ENCODE measurements at places on chromosomes 4 and X. TPM values are rescaled to one million over a fixed set of nuclear protein-coding genes. Genes with fewer than 3 reads are reported as not detected.

- no peak for DNase-seq
Observed at GRCh38 chr4:48137846-48138245, 3.8 kb upstream of the TXK start.

DNA sequence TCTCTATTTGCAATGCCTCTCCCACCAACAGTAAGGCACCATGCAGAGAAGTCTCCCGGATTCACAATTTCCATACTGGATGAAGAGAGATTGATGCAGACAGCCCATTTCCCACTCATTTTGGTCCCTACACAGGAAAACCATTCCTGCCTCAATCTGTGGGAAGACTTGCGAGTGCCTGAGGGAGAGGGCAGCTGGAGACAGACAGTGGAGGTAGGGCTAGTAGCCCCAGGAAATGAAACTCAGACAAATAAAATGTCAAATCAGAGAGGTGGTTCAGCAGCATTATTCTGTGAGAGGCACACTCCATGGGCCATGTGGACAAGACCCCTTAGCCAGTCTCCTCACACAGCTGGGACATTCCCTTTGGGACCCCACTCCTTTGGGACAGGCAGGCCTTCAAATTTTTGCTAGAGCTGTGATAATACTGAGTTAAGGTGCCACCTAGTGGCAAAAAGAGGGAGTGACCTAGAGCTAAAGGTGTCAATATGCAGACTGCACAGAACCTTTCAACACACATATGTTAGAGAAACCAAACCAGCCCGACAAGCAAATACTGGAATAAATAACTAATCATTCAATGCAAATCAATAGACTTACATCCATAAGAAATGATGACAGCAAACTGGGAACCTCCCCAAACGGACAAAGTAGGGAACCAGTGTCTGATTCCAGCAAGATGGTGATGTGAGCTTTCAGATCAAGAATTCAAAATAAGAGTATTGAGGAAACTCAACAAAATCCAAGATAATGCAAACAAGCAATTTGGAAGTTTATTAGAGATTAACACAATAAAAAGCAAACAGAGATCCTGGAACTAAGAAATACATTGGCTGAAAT lies 1865.3 kb upstream of the AGA start:
- no peak for DNase-seq

MAGEB10 gene
- not detected for total RNA-seq

GRCh38 chr4:84952776-84953175 lies 13.7 kb downstream of the WDFY3 start:
- no peak for DNase-seq

BMP3 gene
- total RNA-seq, result 0.33 TPM

DNA sequence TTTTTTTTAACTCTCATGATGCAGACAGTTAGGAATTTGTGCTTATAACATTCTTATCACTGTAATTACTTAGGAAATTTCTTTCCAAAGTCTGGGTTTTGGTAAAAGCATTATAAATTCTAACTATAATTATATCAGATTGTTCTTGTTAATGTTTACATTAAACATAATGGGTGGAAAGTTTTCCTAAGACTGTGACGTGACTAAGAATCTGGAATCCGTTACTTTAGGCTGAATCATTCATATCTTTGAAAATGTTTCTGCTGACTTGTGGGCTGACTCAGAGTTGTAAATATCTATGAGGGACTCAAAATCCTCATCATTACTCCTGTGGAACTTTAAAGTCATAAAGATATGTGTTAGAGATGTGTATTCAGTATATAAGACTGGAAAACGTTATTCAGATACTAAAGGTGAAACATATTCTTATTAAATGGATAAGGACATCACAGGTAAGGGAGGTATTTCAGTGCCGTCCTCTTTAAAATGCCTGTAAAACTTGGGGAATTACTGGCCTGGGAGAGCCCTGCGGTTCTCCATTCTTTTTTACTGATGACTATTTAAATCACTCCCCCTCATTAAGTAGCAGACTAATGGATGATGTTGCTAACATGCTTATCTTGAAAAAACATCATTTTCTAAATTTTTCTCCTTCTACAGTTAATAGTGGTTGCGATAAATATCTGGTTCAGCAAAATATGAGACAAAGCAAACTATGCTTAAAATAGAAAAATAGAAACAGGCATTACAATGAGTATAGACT lies 159.0 kb downstream of the DCLK2 start:
- peak; percentile 67 for DNase-seq

- no peak for DNase-seq
Observed at GRCh38 chr4:109296527-109296926, 5.9 kb downstream of the COL25A1 start.

DNA sequence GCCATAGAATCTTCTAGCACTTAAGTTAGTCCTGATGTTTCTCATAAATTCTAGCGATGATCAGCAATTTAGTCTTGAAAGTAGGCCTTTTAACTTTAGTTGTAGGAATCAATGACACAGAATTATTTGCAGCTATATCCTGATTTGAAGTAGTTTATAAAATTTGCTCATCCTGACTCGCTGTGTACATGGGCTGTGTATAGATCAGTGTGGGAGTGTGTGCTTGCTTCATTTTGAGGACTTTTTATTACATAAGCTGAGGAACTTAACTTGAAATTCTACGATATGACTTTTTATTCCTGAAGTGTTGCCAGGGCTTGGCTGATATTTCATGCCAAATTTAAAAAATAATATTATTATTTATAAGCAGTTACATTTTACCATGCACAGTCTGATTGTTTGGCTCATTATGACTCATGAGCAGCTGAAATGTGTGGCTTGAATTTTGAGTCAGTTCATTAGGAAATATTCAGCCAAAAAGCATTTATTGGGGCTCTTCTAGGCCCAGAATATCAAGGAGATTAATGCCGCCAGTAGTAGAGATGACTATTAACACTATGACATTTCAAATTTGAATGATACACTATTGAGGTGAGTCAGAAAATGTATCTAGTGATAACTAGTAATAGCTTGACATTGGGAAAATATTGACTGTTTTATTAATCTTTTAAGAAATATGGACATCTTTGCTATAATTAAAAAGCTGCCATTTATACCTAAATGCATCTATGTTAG lies 128.9 kb upstream of the LIMCH1 start:
- no peak for DNase-seq

GRCh38 chr4:8296491-8296890 lies 26.9 kb downstream of the HTRA3 start:
- no peak for DNase-seq

SERTM2 gene
- not detected for total RNA-seq

DNA sequence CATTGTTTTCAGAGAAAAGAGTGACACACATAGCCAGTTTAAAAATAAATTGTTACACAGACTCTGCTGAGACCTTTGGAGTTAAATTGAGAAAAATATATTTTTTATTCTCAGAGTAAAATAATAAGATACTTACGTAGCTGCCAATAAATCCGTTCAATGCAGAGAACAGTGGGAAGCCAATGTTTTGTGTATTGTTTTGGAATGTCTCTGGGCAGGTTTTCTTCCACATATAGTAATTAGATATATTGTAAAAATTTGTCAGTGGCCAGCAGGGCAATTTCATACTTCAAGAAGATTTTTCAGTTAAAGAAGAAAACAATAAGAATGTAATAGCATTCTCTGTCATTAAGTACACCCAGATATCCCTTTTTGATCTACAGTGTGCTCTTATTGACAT lies 999.5 kb upstream of the INTU start:
- DNase-seq, result no peak

DGAT2L6 gene
- total RNA-seq, result not detected

- DNase-seq, result no peak
Observed at GRCh38 chr4:96646146-96646545, 806.3 kb downstream of the PDHA2 start.

TMPRSS11D gene
- total RNA-seq, result not detected

OPRPN gene
- not detected for total RNA-seq

GRCh38 chr4:7124689-7125442 lies 57.0 kb upstream of the GRPEL1 start:
- DNase-seq, result peak; percentile 86

- no peak for DNase-seq
Observed at GRCh38 chrX:46913667-46914066, 1.4 kb downstream of the JADE3 start.

DNA sequence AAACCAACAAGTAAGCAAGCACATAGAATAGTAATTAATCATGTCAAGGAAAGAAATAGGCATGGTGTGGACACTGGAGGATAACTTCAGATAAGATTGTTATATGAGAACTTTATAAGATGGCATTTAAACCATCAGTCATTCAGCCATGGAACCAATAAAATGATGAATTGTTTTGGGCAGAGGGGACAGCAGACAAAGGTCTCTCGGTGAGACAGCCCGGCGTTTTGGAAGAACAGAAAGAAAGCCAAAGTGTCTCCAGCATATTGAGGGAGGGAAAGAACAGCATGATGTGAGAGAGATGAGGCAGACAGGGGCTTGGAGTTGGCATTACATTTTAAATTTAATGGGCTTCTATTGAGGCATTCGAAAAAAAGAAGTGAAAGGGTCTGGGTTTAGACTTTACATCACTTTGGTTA lies 883 bp upstream of the PPM1K start:
- no peak for DNase-seq

DNA sequence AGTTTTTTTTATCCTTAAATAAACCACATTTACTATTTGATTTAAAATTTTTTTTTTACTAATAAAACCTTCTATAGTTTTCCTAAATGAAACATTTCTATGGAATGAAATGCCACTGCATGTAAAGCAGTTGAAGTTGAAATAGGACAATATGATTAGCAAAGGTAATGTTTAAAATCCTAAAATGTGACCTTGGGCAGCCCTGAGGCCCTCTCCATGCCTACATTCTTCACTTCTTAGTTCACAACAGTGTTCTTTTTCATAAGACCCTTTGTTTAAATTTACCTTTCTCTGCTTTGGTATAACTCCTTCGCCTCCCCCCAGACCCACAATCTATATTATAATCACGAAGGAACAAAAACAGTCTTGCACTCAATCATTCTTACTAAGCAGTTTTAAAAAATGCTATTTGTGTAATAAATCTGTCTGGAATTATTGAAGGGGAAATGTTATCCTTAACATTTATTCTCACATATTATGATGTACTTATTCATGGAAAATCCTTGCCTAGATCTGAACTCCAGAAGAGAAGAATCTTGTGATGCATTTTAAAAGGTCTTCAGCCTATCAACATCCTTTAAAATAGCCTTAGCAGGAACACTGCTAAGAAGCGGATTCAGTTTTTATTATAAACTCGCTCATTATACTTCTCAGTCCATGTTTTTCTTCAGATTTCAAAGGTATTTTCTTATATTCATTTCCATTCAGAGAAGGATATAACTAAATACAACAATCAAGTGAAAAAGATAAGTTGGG lies 124.6 kb upstream of the NAP1L5 start:
- DNase-seq, result no peak

DNA sequence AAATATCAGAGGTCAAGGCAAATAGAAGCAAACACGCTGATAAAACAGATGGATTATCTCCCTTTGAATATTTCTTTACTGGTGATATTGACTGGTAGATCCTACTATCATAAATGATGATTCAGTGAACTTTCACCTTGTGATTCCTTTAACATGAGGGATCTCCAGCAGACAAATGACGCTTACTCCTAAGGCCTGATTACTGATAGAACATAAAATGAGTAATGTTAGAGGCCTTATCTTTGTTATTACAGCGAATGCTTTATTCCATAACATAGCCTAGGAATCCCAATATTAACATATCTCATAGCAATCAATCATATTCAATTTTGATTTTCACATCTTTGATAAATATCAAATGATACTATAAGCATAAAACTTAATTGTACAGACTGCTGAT lies 152.3 kb downstream of the SLC10A7 start:
- no peak for DNase-seq

DNA sequence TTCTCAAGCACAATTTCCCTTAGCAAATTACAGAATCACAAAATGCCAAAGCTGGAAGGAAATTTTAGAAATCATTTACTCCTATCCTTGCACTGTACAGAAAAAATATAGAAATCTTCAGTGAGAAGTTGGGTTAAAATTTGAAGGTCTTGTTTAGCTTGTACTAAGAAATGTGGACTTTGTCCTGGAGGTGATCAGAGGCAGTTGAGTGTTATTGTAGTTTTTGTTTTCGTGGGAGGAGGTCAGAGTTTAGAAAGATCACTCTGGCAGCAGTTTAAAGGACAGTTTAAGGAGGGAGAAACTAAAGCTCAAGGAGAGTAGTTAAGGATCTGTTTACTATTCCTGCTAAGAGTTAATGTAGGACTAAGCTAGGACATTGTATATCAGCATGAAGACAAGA lies 54.4 kb upstream of the CXorf51B start:
- no peak for DNase-seq

TMSB15A gene
- total RNA-seq, result 6.2 TPM

PTTG2 gene
- not detected for total RNA-seq

- DNase-seq, result no peak
Observed at GRCh38 chrX:38935561-38935960, 134.3 kb downstream of the MID1IP1 start.

GRCh38 chr4:168483811-168484210 lies 3.5 kb upstream of the DDX60L start:
- no peak for DNase-seq

DNA sequence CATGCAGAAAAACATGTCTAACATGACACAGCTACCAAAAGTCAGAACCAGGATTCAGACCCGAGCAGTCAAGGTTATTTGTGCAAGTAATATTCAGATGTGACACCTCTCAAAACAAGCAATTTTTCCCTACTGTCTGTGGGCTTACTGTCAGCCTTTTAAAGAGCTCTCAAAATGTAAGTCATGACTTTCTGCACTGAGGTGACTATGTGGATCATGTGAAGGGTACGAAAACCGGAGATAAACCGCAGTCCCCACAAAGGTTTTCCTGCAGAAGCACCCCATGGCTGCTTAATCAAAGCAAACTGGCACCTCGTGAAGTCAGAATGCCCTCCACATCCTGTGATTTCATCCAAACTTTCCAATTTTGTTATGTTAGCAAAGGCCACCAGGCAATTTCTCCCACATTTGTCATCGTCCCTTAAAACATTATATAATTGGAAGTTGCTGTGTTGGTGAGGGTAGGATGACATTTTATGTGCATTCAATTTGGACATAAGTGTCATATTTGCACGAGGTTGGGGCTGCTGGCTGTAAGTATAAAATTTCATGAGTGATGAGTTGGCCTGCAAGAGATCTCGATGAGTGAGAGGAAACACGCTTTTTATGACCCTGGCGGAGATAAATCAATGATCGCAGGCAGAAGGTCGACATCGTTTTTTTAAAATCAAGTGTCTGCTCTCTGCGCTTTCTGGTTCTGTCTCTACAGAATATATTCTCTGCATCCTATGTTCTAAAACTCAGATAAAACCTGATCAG lies 161.2 kb downstream of the STK32B start:
- no peak for DNase-seq

GRCh38 chrX:119541188-119541587 lies 24.0 kb downstream of the STEEP1 start:
- peak; percentile 48 for DNase-seq

- no peak for DNase-seq
Observed at GRCh38 chr4:80138551-80139538, 58.5 kb upstream of the PRDM8 start.

FOXR2 gene
- not detected for total RNA-seq

DNA sequence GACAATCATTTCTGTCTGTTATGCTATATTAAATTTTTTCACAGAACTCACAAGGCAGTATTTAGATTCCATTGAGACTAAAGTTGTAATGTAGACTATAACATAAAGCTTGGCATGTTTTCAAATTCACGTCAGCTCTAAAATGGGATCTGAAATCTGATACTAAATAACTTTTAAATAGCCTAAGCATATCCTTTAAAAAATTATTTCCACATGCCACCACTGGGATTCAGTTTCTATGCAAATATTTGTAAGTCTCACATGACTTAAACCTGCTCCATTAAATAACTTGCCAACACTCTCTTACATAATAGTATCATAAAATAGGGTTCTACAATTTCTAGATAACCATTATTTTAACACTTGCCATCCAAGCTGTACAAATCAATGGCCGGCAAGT lies 32.4 kb downstream of the KLHL8 start:
- DNase-seq, result no peak
